ENCODE measurements at places on chromosomes 6 and 20.

DNA sequence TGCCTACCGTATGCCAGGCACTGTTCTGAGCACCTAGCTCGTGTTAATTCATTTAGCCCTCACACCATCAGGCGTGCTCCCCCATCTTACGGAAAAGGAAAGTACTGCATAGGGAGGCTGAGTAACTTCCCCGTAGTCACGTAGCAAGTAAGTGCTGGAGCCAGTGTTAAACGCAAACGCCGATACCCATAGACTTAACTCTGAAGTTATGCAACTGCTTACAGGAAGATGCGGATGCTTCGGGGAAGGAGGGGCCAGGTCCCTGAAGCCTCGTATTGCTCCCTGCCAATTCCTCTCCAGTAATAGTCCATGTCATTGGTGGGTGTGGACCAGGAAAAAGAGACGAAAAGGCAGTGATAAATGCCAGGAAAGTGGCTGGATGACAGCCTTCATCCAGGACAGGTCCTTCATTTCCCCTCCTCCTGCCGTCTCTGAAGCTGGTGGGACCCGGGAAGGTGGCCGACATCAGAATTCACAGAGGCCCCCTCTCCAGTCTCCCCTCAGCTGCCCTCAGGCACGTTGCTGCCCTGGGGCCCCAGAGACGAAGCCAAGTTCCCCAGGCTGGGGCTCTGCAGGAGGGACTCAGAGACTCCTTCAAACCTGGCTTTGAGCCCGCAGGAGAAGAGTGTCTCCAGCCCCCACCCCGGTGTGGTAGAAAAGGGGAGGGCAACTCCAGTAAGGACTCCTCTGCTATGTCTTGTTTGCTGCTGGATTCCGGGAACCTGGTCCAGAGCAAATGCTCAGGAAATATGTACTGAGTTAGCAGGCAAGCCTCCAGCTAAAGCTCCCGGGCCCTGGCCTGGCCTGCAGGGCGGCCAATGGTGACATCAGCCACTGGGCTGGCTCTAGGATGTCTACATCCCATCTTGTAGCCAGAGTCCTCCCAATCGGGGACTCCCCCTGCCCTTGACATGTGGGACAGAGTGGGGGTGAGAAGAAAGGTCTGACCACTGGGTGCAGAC lies 37.8 kb downstream of the RAB44 start:
- peak; percentile 74 for DNase-seq

- no peak for DNase-seq
Observed at GRCh38 chr6:131381709-131382093, 191.3 kb upstream of the ARG1 start.

DNA sequence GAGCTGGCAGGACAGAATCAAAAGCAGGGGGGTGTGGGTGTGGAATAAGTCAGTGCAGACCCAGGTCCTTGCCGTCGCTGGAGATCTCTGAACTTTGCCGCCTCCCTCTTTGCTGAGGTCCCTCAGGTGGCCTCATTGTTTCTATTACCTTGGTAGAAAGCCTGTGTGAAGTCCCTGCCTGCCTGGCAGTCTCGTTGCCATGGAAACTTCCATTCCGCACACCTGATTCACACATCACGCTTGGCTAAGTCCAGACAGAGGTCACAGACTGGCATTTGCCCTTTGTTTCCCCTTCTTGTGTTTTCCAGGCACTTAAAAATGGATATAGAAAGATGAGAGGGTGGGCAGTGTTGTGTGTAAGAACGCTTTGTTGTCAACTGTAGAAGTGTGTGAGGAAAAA lies 260.6 kb downstream of the PRL start:
- DNase-seq = peak; percentile 26

- DNase-seq = no peak
Observed at GRCh38 chr6:125046107-125046925, 84.1 kb downstream of the RNF217 start.

DNA sequence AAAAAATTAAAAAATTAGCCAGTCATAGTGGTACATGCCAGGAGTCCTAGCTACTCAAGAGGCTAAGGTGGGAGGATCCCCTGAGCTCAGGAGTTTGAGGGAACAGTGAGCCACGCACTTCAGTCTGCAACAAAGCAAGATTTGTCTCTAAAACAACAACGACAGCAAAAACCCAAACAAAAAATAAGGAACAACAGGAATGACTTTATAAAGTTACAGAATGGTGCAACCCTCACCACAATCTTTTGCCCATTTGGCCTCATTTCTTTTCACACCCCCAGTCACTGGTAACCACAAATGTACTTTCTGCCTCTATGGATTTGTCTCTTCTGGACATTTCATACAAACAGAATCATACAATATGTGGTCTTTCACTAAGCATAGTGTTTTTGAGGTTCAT lies 16.7 kb upstream of the ZFAND3 start:
- DNase-seq = no peak

GRCh38 chr20:14775778-14776177 lies 438.4 kb upstream of the FLRT3 start:
- no peak for DNase-seq

- no peak for DNase-seq
Observed at GRCh38 chr6:44458551-44458950, 71.0 kb downstream of the CDC5L start.

DNA sequence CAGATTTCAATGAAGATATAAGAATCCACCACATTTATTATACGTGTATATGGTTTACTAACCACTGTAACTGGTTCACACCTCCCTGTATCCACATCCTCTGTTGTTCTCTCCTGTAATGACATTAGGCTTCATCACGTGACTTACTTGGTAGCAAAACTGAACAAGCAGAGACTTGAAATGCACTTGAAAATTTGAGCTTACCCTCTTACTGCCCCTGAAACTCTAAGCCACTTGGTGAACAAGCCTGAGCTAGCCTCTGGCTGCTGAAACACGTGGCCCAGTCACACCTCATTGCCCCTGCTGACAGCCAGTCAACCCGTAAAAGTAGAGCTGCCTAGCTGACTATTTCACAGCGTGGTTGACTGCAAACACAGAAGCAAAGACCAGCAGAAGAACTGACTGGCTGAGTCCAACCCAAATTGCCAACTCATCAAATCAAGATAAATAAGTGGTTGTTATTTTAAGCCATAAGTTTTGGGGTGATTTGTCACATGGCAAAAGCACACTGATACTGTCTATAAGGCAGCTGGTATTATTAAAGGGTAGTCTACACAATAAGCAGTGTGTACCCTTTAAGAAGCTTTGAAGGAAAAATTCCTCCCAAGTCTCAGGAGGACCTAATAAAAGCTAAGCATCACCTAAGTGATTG lies 109.0 kb downstream of the RALGAPA2 start:
- no peak for DNase-seq

- DNase-seq = peak; percentile 71
Observed at GRCh38 chr6:17281100-17281496, at the start of gene RBM24. Gene RBM24, plus strand, starts transcription at chr6:17281361. Its CDS starts 221 bp downstream, at chr6:17281582.

DNA sequence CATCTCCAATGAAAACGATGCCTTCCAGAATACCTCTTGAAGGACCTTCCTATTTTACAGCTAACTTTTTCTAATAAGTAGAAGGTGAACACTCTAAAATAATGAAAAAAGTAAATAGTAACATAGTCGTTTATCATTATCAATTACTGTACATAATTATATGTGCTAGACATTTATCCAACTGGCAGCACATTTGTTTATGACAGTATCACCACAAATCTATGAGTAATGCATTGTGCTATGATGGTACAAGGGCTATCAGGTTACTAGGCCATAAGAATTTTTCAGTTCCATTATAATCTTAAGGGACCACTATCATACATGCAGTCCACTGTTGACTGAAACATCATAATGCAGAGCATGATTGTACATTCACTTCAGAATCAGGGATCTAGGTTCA lies 68.4 kb downstream of the ATG5 start:
- DNase-seq = no peak

GRCh38 chr20:22579119-22579427 lies 5.3 kb downstream of the FOXA2 start:
- no peak for DNase-seq

- no peak for DNase-seq
Observed at GRCh38 chr6:55886185-55886836, 10.9 kb upstream of the BMP5 start.

- peak; percentile 13 for DNase-seq
Observed at GRCh38 chr6:17986656-17987446, 584 bp downstream of the KIF13A start.

- no peak for DNase-seq
Observed at GRCh38 chr20:48680650-48681049, 147.1 kb downstream of the PREX1 start.

GRCh38 chr20:25318471-25319240 lies 70.8 kb downstream of the PYGB start:
- no peak for DNase-seq

DNA sequence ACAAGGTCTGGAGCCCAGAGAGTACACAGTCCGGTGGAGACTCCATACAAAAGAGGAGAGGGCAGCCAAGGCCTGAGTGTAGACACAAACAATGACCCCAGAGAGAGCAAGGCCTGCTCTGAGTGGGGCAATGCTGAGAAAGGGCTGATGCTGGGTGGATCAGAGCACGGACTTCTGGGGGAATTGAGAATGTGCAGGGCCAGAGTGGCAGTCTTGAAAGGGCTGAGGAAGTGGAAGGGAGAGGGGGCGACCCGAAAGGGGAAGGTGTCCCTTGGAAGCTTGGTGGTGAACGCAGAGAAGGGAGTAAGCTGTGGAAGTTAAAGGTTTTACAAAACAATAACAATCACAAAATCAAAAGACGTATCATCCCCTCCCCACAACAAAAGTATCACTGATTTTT lies 12.0 kb upstream of the GRM4 start:
- no peak for DNase-seq

DNA sequence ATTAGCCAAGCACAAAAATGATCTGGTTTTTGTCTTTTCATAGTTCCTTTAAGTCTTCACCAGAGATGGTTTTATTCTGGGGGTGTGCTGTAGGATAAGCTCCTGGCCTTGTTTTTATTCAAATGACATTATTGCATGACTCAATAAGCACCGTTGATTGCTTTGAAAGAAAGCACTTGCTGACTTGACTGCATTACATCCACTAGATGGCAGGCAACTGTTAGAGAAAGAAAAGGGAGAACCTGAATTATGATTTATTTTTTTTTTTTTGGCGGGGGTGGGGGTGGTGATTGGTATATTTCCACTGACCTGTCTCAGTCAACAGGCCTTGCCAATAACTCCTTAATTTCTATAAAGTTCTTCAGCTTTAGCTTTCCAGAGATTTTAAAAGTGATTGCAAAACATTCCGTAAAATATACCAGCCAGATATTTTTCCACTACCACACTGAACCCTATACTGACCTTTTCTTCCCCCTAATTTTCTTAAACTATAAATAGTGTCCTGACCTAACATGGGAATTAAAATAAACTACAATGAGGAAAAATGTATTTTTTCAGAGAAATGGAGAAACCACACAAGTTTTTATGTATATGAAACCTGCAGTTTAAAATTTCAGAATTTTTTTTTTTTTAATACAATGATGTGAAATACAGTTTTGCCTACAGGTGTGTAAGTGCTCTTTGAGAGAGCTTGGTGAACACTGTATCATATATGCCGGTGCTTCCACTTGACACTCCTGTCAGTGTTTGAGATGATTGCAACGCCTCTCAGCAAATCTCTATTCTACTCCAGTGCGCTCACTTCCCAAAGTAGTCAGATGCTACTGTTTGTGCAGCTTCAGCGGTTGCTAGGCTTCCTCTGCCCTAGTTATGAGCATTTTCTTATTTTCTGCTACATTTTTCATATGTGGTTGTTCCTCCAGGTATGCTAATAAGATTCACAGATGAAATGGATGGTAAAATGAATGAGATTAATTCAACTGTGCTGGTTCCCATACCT lies 274.3 kb downstream of the CD109 start:
- DNase-seq = peak; percentile 8

- peak; percentile 22 for DNase-seq
Observed at GRCh38 chr6:75368151-75368779, 83.7 kb upstream of the TMEM30A start.

GRCh38 chr6:37675606-37676005 lies 22.1 kb downstream of the MDGA1 start:
- no peak for DNase-seq

- DNase-seq = no peak
Observed at GRCh38 chr6:168016176-168016620, 18.7 kb downstream of the KIF25 start.

GRCh38 chr6:138769102-138769676 lies 4.4 kb upstream of the CCDC28A start:
- DNase-seq = no peak

GRCh38 chr20:44646023-44646640 lies 5.4 kb downstream of the ADA start:
- DNase-seq = peak; percentile 48

DNA sequence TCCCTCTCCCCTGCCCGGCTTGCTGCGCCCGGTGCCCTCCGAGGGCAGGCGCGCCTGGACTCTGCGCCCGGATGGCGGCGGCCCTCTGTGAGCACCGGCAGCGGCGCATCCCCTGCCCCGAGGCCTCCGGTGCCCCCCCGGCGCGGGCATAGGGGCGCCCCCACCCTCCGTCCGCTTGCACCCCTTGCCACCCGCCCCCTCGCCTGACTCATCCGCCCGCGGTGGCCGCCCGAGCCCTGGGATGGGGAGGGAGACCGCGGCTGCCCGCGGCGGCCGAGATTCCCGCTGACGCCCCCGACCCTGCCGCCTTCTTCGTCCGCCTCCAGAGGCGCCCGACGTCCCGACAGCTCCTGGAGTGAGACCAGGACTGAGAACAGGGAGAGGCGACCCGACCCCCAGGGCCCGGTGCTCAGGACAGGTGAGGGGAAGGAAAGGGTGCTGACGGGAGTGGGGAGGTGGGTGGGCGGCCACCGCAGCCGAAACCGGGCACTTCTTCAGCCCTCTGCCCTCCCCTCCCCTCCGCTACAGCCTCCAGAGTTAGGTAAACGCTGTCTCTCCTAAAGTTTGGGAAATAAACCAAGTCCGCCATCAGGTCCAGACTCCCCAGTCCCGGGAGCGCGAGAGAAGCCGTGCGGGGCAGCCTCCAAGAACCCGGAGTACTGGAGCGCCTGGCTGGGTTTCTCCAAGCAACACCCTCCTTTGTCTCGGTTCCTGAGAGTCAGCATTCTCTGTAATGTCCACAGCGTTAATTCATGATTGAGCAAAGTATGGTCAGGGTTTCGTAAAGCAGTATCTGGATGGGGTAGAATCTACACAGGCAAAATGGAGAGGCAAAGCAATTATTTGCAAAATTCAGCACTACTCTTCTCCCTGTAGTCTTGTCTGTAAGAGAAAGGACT lies 539 bp downstream of the TMEM200A start:
- DNase-seq = peak; percentile 56

GRCh38 chr20:63070301-63070625 lies 63.5 kb upstream of the BHLHE23 start:
- no peak for DNase-seq

DNA sequence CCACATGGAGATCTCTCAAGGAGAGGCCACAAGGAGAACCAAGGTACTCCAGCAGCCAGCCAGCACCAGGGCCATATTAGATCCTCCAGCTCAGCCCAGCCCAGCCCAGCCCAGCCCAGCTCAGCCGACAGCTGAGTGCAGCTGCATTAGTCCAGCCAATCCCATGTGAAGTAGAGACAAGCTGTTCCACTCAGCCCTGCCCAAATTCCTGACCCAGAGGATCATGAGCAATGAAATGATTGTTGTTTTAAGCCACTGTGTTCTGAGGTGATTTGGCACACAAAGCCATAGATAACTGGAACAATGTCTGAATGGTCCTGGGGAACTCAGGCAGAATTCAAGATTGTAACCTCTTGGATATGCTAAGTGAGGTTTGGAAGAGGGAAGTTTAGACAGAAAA lies 59.5 kb upstream of the BMP2 start:
- no peak for DNase-seq

- no peak for DNase-seq
Observed at GRCh38 chr6:75612434-75612833, 10.8 kb downstream of the SENP6 start.
